ENCODE measurements at places on chromosomes 2 and 18.

- DNase-seq: no peak
Measured at GRCh38 chr2:134771313-134771801, 52.6 kb upstream of the TMEM163 start.

- peak; percentile 63 for DNase-seq
Measured at GRCh38 chr18:11733031-11733430, 44.0 kb downstream of the GNAL start.

- no peak for DNase-seq
Measured at GRCh38 chr2:212957624-212958023, 193.8 kb downstream of the IKZF2 start.

DNA sequence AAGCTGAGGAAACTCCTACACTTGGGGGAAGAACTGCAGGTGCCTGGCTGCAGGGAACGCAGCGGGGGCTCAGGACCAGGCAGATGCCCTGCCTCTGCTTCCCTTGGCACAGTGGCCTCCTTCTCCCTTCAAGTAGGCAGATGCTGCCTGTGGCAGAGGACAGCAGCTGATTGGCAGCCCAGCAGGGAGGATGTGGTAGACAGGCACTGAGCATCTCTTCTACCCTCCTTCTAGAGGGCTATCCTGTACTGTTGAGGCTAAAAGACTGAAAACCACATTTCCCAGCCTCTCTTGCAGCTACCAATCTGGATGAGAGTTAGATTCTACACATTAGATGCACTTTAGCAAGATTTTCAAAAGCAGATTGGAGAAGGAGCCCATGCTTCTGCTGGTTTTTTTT is 105.7 kb downstream of the MSH2 start:
- no peak for DNase-seq

DNA sequence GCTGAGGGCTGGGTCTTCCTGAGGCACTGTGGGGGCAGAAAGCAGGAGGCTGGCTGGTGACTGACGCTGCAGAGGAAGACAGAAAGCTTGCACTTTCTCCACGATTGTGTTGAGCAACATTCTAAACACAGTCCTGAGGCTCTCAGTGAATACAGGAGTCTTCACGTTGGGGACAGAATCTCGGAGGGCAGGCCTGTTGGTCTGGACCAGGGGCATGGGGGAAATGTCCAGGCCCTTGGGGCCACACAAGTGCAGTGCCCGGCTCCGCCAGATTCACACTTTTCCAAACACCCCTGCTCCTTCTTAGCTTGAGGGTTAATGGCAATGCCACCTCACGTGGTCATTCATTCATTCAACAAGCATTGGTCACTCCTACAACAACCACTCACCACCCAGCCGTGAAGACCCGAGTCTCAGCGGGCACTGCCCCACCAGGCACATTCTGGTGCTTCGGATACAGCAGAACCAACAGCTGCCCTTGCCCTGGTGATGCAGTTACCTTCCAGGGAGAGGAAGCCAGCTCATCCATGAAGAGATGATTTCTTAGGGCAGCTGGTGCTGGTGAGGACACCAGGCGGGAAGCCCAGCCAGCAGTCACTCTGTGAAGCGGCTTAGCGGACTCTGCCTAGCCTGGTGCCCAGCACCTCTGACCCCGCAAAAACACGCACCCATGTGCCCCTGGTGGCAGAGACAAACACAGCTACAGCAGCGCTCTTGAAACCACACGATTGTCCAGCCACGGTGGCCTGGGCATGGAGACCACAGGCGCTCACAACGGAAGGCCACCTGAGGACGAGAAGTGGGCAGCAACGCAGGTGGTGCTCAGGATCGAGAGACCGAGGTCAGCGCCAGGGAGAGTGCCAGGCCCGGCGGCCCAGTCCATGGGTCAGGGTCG is 10.9 kb upstream of the GPC1 start:
- DNase-seq: peak; percentile 5

DNA sequence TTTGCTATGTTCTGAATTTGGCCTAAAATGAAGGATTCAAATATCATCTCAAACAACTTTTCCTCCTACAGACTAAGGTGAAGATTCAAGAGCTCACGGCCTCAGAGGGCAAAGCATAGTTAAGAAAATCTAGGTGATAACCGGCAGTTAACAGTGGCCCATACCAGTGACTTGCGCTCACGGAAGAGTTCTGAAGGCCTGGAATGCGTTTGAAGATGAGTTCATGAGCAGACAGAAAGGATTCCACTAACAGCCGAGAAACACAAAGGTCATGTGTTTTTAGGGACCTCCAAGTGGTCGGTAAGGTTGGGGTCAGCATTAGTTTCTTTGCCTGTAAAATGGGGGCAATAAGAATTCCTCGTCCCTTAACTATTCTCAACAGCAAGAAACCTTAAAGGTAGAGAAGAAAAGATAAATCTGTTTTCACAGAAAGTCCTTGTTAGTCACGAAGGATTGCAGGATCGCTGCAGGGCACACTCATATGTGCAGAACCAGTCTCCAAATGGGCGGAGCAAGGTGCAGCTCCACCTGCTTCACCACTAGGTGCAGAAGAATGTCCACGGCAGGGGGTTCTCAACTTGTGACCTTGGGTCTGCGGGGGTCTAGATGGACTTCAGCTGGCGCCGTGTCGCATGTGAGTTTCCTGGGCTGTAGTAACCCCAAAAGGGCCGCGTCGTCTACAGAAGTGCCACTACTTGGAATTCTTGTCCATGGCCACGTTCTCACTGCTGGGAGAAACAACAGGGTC is 708 bp upstream of the RPIA start:
- peak; percentile 69 for DNase-seq

- DNase-seq: no peak
Measured at GRCh38 chr2:193074933-193075332, 880.2 kb upstream of the TMEFF2 start.

DNA sequence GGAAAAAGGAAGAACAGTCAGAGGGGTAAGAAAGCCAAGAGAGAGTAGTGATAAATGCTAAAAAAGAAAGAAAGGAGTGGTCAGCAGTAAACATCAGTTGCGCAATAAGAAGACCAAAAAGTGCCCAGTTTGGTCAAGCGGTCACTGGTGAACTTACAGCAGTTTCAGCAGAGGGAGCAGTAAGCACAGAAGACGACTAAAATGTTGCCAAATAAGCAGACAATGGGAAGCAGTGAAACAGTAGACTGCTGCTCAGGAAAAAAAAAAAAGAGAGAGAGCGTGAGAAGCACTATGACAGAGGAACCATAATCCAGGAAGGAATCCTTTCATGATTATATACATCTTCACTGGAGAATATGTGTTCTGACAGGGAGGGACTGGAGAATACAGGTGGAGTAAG is 45.8 kb downstream of the DNAJC10 start:
- no peak for DNase-seq

- no peak for DNase-seq
Measured at GRCh38 chr2:173358616-173359015, 3.9 kb downstream of the CDCA7 start.

DNA sequence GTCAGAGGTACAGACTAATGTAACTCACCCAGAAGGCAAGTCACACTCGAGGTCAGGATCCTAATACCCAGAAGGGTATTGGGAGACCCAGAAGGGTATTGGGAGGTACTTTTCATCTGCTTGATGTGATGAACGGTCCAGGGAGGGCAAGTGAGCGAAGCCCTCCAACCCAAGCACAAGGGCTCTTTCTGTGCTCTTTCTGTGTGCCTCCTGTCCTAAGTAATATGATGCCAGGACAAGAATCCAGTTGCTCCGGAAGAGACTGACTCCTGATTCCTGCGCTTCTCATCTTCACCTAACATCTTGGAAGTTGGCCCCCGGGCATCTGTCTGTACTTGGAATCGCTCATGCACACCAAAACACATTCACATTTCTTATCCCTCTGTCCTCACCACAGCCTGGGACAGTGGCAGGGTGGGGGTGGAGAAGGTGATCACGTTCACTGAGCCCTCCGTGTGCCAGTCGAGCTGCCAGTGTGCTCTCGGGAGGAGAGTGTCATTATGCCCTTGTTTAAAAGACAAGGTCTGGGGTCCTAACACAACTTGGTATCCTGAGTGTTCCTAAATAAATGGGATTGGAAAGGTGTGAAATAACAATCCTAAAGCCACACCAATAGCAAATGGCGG is 17.1 kb downstream of the GYPC start:
- DNase-seq: no peak

- no peak for DNase-seq
Measured at GRCh38 chr18:75213611-75214331, 3.2 kb downstream of the TSHZ1 start.

- no peak for DNase-seq
Measured at GRCh38 chr2:3624059-3624794, 29.3 kb downstream of the COLEC11 start.

DNA sequence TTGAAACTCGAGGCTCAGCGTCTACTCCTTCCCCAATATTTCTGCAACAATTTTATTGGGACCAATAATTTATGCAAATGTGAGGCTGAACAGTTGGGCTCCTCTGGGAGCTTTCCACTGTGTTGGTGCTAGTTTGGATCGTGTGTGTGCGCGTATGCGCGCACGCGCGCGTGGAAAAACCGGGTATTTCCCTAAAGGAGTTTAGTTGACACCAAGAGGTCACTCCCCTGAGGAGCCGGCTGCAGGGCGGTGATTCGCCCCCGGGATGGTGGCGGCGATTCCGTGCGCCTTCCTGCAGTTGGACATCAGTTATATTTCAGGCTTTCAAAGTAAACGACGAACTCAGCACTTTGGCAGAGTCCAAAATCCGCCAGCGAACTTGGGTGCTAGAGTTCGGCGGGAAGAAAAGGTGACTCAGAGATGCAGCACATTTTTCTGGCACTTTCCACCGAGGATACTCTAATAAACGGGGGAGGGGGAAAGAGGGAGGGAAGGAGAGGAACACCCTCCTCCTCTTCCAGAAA is 186.5 kb upstream of the FANCL start:
- DNase-seq: no peak

GRCh38 chr18:69992776-69993175 is 45.1 kb upstream of the CD226 start:
- DNase-seq: no peak

GRCh38 chr2:64745562-64745961 is 91.8 kb upstream of the SERTAD2 start:
- no peak for DNase-seq

- DNase-seq: no peak
Measured at GRCh38 chr2:212672186-212672585, 133.6 kb upstream of the ERBB4 start.

GRCh38 chr18:2572171-2572569 is 813 bp downstream of the NDC80 start:
- no peak for DNase-seq

- DNase-seq: no peak
Measured at GRCh38 chr2:209761566-209761965, 10.1 kb upstream of the UNC80 start.

DNA sequence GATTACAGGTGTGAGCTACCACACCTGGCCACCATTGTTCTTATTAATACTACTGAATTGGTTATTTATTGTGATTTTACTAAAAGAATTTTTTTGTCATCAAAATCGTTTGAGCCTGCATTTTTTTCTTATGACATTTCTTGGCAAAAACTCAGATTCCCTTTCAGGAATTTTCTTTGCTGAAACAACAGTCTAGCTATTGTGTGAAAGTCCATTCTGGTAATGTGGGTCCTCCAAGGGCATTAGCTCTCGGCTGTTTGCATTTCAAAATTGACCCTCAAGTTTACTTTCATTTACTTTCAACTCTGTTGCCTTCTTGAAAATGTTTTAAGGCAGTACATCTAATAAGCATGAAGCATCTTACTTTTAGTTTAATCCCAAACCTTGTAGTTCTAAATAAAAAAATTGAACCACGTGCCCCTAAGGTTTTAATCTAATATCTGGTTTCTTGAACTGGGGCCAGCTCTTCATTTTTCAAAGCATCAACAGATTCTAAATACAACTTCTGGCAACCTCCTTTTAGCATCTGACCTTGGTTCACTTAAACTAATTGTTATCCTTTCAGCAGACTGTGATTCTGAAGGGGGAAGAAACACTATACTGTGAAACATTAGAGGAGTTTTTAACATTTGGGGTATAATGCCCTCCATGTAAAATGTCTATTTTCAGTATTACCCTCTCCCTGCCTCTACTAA is 325.2 kb upstream of the RAB12 start:
- DNase-seq: no peak

- no peak for DNase-seq
Measured at GRCh38 chr2:201415149-201415548, 36.1 kb downstream of the TRAK2 start.

DNA sequence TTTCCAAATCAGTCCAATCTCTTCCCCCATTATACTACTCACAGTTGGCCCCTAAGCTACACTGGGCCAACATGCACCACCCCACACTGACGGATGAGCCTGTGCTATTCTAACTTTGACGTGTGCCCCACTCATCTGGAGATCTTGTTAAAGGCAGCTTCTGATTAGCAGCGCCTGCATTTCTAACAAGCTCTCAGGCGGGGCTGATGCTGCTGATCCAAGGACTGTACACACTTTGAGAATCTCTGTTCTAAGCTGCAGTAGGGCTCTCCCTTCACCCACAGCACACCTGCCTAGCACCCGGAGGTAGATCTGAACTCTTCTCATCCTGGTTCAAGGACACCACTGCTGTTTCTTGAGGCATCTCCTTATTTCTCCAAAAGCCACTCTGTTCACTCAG is 200.7 kb downstream of the SLC4A3 start:
- DNase-seq: no peak

DNA sequence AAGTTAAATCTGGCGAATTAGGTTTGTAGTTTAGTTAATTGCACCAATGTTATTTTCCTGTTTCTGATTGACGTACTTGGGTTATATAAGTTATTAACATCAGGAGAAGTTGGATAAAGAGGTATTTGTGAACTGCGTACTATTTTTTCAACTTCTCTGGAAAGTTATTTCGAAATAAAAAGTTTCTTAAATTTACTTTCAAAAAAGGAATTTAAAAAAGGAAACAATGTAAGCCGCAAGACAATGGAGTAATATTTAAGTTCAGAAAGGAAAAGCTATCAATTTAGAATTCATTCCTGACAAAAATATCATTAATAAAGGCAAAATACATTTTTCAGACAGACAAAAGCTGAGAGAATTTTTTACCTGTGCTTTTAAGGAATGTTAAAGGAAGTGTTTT is 47.7 kb downstream of the RAB10 start:
- no peak for DNase-seq

- DNase-seq: no peak
Measured at GRCh38 chr2:62038975-62039771, 133.7 kb downstream of the COMMD1 start.

- DNase-seq: no peak
Measured at GRCh38 chr2:200320344-200320743, 13.9 kb downstream of the SPATS2L start.

DNA sequence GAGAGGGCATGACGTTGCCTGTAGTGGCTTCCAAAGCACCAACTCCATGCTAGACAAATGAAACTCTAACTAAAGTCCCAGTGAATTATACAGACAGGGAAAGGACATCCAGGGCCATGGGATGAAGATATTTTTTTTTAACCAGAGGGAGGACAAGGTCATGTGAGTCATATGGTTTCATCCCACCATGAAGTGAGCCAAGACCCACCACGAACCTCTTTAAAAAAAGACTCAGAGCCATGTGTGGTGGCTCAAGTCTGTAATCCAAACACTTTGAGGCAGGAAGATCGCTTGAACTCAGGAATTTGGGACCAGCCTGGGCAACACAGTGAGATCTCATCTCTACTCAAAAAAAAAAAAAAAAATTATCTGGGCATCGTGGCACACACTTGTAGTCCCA is 115.2 kb downstream of the LIPG start:
- no peak for DNase-seq

Measured in activated naive CD4-positive, alpha-beta T cell treated with anti-CD3 and anti-CD28 coated beads, Interleukin-2, amount 50 U/mL, for 16 hours (primary cell).